Anterior cingulate cortex (tissue), 58 donors: ENCODE measurements at places on chromosomes 5 and 9.
A peak's percentile ranks its signal among the peaks of the same experiment; 100 is the strongest.

DNA sequence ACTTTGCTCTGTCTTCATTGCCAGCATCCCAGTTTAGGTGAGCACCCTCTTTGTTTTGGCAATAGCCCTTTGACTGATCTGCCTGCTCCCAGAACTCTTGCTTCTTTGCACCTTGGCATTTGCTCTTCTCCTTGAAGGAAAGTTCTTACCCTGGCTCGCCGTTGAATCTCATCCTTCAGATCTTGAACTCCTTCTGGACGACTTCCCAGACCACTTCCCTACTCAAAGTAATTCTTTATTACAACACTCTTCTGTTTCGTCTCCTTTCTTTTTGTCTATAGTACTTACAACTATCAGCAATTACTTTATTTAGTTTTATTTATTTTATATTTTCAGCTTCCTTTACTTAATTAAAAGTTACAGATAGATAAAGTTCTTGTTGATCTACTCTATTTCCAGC lies 1510.1 kb downstream of the MAT2B start:
- DNase-seq: no peak

DNA sequence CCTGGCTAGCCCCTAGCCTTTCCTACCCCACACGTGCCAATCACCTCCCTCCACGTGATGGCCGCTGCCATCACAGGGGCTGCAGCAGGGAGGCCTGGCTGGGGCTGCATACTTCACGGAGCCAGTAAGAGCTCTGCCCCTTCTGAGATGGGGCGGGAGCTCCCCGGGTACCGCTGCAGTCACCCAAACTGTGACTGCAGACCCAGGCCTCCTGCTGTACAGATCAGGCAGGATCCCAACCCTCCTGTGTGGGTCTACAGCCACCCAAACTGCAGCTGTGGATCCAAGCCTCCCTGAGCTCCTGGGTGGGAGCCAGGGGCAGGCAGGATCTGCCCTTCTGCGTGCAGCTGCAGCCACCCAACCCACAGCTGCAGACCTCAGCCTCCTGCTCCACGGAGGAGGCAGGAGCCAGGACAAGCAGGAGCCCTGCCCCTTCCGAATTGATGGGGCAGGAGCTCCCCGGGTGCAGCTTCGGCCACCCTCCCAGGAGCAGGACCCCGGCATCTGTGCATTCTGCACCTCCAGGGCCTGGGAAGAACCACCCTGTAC lies 3.2 kb upstream of the BTNL9 start:
- no peak for DNase-seq

DNA sequence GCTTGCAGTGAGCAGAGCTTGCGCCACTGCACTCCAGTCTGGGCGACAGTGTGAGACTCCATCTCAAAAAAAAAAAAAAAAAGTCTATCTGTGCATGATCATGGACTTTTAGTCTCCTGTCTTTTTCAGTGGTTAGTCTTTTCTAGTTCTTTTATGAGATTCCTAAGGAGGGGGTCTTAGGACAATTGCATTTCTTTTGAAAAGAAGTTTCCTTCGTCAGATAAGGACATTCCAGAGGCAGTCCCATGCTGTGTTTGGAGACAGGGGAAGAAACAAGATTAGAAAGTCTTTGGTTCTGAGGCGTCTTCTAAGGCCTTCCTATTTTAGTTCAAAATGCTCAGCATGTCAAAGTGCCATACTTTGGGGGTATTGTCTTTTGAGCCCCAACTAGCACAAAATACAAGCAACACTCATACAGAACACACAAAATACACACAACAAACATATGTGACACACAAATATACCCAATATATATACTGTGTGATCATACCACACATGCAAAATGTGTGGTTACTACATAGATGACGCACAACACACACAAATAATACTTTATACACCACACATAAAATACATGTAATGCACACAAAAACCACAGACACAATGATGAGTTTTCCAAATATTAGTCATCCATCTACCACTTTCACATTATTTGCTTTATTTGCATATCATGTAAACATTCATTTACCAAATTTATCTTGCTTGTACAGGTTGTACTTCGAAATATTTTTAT lies 394.5 kb downstream of the SPATA31D1 start:
- DNase-seq: no peak

DNA sequence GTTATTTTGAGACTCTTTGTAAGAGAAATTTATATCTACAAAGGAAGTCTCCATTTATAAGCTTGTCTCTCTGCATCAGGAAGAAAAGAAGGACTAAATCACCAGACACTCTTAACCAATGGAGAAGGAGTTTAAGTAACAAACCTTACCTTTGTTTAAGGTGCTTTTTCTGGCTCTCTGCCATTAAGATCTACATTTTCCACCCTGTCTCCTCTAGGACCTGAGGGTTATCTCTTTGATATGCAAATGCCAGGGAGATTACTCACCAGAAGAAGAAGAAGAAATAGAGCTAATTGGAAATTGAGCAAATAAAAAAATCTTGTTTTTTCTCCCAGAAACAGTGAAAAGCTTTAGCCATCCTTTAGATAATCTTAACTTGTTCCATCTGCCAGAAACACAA lies 60.9 kb downstream of the CDKN2A start:
- DNase-seq: no peak

- DNase-seq: no peak
Observed at GRCh38 chr9:117437283-117437682, 22.4 kb upstream of the ASTN2 start.

DNA sequence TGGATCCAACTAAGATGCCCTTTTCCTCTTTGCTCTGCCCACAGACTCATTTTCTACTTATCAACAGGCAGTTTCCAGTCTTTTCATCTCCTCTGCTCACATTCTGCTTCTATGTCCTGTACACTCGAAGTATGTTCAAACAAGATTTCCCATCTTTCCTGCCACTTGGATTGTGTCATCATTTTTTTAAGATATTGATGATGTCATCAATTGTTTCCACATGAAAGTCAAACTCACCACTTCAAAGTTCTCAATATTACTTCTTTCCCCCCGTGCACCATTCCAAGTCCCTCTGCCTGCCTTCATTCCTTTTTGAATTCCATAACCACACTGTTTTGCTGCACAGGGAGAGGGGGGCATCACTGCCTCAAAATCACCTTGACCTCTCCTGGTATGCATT lies 175.0 kb upstream of the RFX3 start:
- DNase-seq: no peak

GRCh38 chr5:54224103-54224826 lies 86.1 kb downstream of the ARL15 start:
- no peak for DNase-seq

- no peak for DNase-seq
Observed at GRCh38 chr5:132760049-132760420, 12.8 kb downstream of the CCNI2 start.

GRCh38 chr5:100575815-100576214 lies 40.6 kb downstream of the FAM174A start:
- no peak for DNase-seq

- no peak for DNase-seq
Observed at GRCh38 chr5:164650427-164650826, 1145.0 kb downstream of the MAT2B start.

GRCh38 chr5:149037817-149038216 lies 25.0 kb downstream of the SH3TC2 start:
- no peak for DNase-seq

GRCh38 chr5:57207681-57208080 lies 33.8 kb downstream of the GPBP1 start:
- no peak for DNase-seq

DNA sequence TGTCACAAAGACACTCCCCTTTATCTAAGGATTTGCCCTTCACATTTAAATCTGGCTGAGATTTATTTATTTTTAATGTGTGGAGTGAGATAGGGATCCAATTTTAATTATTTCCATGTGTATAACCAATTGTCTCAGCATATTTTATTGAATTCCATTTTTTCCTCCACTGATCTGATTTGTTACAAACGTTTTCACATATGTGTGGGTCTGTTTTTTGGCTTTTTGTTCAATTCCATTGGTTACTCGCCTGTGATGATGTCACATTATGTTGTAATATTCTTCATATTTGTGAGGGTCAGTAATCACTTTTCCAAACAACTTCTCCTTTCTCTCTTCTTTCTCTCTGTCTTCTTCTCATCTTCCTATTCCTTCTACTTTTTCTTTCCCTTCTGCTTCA lies 278.3 kb upstream of the RFX3 start:
- no peak for DNase-seq

GRCh38 chr9:70257991-70258691 lies 637 bp upstream of the SMC5 start:
- DNase-seq: no peak

GRCh38 chr5:137292461-137293027 lies 206.6 kb downstream of the SPOCK1 start:
- no peak for DNase-seq

GRCh38 chr5:31964007-31964360 lies 210.1 kb downstream of the GOLPH3 start:
- DNase-seq: no peak

- no peak for DNase-seq
Observed at GRCh38 chr9:122379340-122379739, 8.5 kb downstream of the PTGS1 start.

- no peak for DNase-seq
Observed at GRCh38 chr5:142295084-142295758, 29.6 kb downstream of the SPRY4 start.

- peak; percentile 2 for DNase-seq
Observed at GRCh38 chr5:57986761-57987341, 473.0 kb downstream of the PLK2 start.

DNA sequence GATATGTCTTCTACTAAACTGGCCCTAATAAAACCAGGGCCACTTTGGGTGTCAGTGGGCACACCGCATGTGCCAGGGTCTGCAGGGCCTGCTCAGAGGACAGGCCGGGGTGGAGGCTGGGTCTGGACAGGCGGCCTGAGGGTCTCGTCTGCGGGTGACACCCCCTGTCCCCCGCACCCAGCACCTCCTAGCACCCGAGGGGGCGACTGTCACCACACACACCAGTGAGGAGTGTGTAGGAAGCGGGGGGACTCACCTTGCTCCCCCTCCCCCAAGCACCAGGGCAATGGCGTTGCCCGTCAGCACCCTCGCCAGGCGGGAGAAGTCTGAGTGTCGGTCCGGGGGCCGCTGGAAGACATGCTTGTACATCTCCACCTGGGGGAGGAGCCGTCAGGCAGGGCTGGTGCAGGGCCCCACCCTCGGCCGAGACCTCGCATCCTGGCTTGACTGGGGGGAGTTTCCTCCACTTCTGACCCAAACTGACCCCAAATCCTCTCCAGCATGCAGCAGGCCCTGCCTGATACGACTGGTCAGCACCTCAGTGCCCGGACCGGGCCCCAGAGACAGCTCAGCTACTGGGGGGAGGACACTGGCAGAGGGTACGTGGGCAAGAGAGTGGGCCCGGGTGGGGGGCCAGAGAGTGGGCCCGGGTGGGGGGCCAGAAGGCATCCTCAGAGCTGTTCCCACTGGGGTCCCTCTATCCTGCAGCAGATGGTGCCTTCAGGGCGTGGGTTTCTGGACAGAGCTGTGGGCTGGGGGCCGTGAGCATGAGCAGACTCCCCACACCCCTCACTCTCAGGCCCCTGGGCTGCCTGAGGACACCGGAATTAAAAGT lies 18.9 kb upstream of the NSMF start:
- DNase-seq: no peak
